ENCODE measurements at places on chromosomes 7 and 10. TPM values are rescaled to one million over a fixed set of nuclear protein-coding genes. Genes with fewer than 3 reads are reported as not detected.

Gene CABCOCO1
- polyA plus RNA-seq, result 0.15 TPM

Gene PALD1
- 0.22 TPM for polyA plus RNA-seq

Gene ZNF804B
- polyA plus RNA-seq, result 0.03 TPM

Gene H2BK1
- polyA plus RNA-seq, result not detected

Gene ADIRF
- 750 TPM for polyA plus RNA-seq

Gene WEE2
- not detected for polyA plus RNA-seq

Gene TAS2R41
- polyA plus RNA-seq, result not detected

Gene GIMAP6
- polyA plus RNA-seq, result 8.1 TPM

All from small intestine (tissue), 16 donors.